ENCODE measurements at places on chromosomes 5 and 9. TPM values are rescaled to one million over a fixed set of nuclear protein-coding genes. Genes with fewer than 3 reads are reported as not detected.

TRIM41 gene
- total RNA-seq = 20.9 TPM

TAF11L5 gene
- not detected for total RNA-seq

SH2D3C gene
- 21.3 TPM for total RNA-seq

AK8 gene
- total RNA-seq = not detected

LCN12 gene
- total RNA-seq = 2.9 TPM

DNA sequence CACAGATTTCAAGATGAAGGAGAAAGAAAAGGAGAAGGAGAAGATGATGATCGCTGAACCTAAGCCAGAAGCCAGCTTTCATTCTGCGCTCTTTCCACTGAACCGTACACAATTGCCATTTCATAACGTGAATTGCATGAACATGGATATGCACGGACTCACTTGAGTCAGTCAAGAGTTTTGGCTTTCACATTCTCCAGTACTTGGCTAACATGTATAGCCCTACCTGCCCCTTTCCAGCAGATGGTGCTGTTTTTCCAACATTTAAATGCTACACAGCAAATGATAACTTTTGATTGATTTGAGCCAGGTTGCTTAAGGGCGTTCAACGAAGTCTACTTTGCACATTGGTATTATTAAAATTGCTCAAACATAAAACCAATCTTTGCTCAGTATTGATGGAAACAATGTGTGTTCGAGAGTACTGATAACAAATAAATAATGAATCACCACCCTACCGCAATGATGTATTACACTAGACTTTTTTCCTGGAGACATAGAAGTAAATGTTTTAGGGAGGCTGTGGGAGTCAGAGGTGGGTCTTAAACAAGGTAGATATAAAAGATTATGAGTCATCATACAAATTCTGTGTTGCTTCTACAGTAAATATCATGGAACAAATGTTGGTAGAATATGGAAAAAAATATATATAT is 196.4 kb downstream of the TRPM3 start:
- DNase-seq = no peak

DNA sequence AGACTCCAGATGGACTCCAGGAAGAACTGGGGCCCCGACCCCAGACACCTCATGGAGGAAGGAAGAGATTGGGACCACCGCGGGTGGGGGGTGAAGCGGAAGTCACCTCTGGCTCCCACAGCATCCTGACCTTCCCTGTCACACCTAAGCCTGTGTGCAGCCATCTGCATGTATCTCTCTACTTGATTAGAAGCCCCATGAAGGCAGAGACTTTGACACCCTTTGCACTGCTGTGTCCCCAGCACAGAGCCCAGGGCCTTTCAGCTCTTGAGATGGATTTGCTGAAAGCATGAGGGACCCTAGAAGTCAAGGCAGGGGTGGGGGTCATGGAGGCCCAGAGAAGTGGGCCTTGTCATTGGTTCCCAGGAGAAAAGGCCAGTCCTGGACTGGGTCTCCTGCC is 2.8 kb upstream of the ENG start:
- no peak for DNase-seq

DNA sequence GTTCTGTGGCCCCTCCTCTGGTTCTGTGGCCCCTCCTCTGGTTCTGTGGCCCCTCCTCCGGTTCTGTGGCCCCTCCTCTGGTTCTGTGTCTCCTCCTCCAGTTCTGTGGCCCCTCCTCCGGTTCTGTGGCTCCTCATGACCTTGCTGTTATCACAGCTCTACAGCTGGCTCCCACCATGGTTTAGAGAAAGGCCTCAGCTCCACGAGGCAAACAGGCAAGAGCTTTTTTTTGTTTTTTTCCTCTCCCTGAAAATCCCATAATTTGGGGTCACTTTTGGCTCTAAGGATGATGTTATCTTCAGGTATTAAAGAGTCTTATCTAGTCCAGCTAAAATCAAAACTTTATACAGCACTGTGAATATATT is 31.8 kb downstream of the C5orf15 start:
- DNase-seq = no peak

GRCh38 chr5:98368141-98368540 is 405.3 kb upstream of the RGMB start:
- DNase-seq = no peak

- no peak for DNase-seq
Measured at GRCh38 chr9:110912419-110913291, 125.6 kb downstream of the LPAR1 start.

- no peak for DNase-seq
Measured at GRCh38 chr5:33837301-33837700, 54.5 kb downstream of the ADAMTS12 start.

DNA sequence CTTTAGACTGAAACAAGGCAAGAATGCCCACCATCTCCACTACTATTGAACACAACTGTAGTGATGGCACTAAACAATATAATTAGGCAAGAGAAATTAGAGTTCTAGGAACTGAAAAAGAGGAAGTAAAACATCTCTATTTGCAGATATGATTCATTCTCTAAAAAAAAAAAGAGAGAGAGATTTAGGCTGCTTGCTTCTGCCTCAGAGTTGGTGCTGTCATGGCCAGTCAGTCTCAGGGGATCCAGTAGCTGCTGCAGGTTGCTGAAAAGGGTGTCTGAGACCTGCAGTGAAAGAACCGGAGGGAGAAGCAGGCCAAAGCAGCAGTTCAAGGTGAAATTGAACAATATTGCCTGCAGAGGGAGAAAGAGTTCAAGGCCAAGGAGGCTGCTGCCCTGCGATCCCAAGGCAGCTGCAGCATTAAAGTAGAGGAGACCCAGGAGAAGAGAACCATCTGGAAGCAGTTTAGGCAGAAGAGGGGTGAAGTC is 72.5 kb downstream of the AP3B1 start:
- no peak for DNase-seq

GRCh38 chr5:135880801-135881200 is 14.8 kb downstream of the IL9 start:
- no peak for DNase-seq

GRCh38 chr5:16521521-16522483 is 56.2 kb upstream of the ZNF622 start:
- DNase-seq = no peak

- DNase-seq = no peak
Measured at GRCh38 chr9:4762108-4762885, 21.3 kb upstream of the AK3 start.

DNA sequence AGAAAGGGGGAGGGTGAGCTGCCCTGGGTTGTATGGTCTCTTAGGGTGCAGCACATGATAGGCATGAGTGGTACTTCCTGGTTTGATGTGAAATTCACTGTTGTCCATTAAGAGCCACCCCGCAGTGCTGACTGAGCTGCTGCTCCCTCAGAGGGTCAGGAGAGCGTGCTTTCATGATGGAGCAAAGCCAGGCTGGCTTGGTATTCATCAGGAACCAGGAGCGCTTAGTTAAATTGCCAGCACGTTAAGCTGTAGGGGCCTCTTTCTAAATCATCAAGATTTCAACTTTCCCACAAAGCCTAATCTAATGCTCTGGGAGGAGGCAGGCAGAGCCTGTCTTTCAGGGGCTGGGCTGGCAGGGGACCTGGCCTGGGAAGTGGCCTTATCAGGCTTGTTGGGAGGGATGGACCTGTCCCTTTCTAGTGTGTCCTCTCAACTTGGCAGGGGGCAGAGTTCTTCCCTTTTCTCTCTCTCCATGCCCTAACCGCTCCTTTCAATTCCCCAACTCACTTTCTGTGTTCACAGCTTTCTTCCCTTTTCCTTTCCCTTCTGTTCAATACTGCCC is 7.9 kb downstream of the CYSTM1 start:
- DNase-seq = no peak

- DNase-seq = no peak
Measured at GRCh38 chr5:64952951-64953673, 184.4 kb downstream of the CWC27 start.

- DNase-seq = no peak
Measured at GRCh38 chr5:26674846-26675245, 363.5 kb downstream of the CDH9 start.

DNA sequence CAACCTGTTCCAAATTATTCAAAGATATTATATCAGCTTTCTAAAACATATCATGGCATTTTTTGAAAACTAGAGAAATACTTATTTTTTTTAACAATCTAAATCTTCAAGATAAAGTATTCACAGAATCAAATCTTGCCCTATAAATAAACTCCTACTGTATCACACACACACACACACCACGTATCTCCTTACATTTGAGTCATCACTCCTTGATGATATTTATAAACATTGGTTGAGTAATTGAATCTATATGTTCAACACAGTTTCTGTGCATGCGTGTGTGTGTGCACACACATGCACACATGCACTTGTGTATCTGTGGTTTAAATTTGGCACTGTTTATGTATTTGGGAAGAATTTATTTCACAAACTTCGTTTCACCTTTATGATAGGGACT is 1716.4 kb downstream of the EFNA5 start:
- no peak for DNase-seq

GRCh38 chr5:109416882-109417281 is 7.1 kb upstream of the PJA2 start:
- DNase-seq = no peak

- no peak for DNase-seq
Measured at GRCh38 chr5:44835693-44836092, 26.9 kb downstream of the MRPS30 start.

All from Right ventricle myocardium inferior (tissue), 1 donor.